ENCODE measurements at places on chromosomes 3 and 15. TPM values are rescaled to one million over a fixed set of nuclear protein-coding genes. Genes with fewer than 3 reads are reported as not detected.

The ACP3 gene
- total RNA-seq = 0.99 TPM

The MAN2C1 gene
- 156 TPM for total RNA-seq

The PATL2 gene
- total RNA-seq = 1.3 TPM

The GOLGA6D gene
- not detected for total RNA-seq

The ZNF80 gene
- not detected for total RNA-seq

The NR2E3 gene
- total RNA-seq = not detected

The IQCH gene
- total RNA-seq = 8.7 TPM

The GP5 gene
- 0.17 TPM for total RNA-seq

The MYRIP gene
- not detected for total RNA-seq

The C3orf49 gene
- total RNA-seq = not detected

The WDR93 gene
- not detected for total RNA-seq

The ADGRG7 gene
- total RNA-seq = not detected

The BFSP2 gene
- not detected for total RNA-seq

The PLA2G4E gene
- under 0.01 TPM for total RNA-seq

The SCN5A gene
- total RNA-seq = 0.29 TPM

The IP6K2 gene
- total RNA-seq = 49.0 TPM

The ALPK3 gene
- 0.87 TPM for total RNA-seq

The MOBP gene
- total RNA-seq = under 0.01 TPM

The GOLGA8G gene
- not detected for total RNA-seq

The SLC22A13 gene
- 1.2 TPM for total RNA-seq

The NDN gene
- 132 TPM for total RNA-seq

The SMAD6 gene
- 16.6 TPM for total RNA-seq

Data from smooth muscle cell of trachea (primary cell).